ENCODE measurements at places on chromosomes 7 and 10.
A peak's percentile ranks its signal among the peaks of the same experiment; 100 is the strongest.

GRCh38 chr7:128103498-128104107 lies 72.4 kb upstream of the LRRC4 start:
- DNase-seq = no peak

DNA sequence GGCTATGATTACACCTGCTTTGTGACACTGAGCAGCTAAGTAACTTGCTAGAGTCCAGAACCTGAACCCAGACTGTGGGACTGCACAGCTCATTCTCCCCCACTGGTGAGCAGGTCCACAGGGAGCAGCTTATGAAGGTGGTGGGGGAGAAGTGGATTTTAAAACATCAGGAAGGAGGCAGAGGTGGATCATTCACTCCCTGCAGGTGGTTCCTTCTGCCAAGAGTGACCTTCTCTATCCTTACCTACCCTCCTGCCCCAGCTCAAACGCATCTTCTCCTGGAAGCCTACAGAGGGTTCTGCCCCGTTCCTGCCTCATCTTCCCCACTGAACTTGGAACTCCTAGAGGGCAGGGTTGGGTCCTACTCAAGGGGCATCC lies 539 bp upstream of the FAM241B start:
- DNase-seq = no peak

DNA sequence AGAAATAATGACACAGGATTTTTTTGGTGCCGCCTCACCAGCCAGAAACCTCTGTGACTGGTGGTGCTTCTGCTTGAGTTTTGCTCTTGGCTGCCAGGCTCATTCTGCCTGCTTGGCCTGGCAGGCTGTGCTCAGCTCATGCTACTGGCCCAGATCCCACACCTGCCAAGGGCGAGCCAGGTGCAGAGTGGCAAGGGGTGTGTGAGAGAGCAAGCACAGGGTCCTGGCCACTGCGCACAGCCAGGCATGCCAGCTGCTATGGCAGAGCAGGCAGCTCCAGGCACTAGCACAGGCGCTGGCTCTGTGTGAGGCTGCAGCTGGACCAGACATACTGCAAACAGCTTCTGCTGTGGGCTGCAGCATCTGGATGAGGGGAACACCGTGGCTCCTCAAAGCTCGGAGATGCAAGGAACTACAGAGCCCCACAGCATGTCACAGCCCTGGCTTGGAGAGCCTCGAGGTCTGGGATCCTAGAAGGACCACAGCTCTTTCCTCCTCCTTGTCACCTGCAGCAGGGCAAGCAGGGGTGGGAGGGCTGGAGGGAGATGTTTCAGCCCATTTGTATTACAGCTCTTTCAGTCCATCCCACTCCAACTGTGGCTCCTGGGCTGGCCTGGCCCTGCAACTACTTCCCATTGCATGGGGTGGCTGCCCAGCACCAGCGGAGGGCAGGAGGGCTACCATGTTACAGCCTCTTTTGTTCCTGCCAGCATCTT lies 313.4 kb upstream of the SEMA3C start:
- DNase-seq = no peak

DNA sequence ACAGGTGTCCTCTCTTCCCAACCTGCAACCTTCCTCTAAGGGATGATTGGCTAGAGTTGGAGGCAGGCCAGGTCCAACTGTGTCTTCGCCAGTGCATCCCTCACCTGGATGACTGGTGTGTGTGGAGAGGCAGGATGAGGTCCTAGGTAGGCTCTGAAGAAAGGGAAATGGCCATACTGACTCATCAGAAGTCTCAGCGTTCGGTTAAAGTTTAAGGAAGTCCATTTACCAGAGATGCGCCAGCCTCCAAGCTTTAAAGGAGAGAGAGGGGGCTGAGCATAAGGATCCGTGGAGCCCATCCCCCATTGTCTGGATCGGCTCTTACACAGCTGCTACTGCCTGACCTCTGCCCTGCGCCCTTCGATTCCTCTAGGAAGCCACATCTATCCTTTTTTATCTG lies 4.4 kb downstream of the KEL start:
- no peak for DNase-seq

GRCh38 chr7:123663200-123663599 lies 7.5 kb downstream of the LMOD2 start:
- no peak for DNase-seq

GRCh38 chr7:63065684-63066083 lies 933.0 kb upstream of the ZNF722 start:
- no peak for DNase-seq

DNA sequence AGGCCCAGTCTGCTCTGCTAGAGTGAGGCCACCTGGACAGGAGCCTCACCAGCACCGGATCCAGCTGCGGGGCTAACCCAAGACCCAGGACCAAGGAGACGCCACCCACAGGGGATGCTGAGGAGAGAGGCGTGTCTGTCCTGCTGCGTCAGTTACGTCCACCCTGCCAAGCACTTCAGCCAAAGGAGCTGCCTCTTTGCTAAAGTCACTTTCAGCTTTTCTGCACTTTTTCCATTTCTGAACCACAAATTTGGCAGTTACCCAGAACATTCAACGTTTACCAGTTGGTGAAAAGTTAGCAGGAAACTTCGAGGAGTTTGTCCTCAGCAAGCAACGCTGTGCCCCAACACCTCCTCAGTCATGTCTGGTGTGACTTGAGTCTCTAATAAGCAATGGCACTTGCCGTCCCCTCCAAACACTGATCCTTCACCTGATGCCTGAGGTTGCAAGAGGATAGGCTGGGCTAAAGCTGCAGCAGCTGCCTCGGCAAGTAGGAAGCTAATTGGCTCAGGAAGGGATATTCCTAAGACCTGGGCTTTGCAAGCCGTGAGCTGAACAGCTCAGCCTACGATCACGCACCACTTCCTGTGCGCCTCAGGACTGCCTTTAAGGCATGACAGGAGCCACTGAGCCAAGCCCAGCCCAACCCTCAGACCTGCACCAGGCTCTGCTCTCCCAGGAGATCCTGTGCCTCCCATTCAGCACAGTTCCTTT lies 40.1 kb downstream of the KCNH2 start:
- peak; percentile 78 for DNase-seq

DNA sequence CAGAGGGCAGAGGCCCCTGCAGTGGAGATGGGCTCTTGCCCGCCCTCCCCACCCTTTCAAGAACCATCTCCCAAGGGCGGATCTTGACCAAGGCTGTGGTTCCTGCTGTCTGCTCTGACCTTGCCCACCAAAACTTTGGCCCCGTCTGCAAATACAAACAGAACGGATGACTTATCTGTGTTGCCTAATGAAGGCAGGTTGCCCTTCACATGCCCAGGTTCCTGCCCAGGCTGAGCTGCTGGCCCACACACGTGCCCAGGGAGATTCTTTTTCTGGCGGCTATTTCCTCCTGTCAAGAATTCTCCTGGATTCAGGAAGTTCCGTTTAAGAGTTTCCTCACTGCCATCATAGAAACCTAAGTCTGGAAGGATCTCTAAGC lies 78.3 kb downstream of the PROSER2 start:
- DNase-seq = no peak

DNA sequence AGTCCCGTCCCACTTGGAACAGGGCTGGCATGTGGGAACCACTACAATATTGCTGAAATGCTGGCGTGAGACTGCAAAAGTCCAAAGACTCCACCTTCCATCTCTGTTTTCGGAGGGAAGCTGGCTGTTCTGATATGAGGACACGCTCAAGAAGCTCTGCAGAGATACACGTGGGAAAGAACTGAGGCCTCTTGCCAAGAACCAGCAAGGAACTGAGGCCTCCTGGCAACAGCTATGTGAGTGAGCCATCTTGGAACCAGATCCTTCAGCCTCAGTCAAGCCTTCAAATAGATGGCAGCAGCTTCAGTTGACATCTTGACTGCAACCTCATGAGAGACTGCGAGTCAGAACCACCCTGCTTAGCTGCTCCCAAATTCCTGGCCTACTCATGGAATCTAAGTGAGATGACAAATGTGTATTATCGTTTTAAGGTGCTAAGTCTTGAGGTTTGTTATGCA lies 30.8 kb downstream of the SGMS1 start:
- no peak for DNase-seq

GRCh38 chr7:26365077-26365900 lies 73.6 kb downstream of the SNX10 start:
- peak; percentile 80 for DNase-seq

GRCh38 chr7:4123823-4124222 lies 558.3 kb upstream of the FOXK1 start:
- no peak for DNase-seq

DNA sequence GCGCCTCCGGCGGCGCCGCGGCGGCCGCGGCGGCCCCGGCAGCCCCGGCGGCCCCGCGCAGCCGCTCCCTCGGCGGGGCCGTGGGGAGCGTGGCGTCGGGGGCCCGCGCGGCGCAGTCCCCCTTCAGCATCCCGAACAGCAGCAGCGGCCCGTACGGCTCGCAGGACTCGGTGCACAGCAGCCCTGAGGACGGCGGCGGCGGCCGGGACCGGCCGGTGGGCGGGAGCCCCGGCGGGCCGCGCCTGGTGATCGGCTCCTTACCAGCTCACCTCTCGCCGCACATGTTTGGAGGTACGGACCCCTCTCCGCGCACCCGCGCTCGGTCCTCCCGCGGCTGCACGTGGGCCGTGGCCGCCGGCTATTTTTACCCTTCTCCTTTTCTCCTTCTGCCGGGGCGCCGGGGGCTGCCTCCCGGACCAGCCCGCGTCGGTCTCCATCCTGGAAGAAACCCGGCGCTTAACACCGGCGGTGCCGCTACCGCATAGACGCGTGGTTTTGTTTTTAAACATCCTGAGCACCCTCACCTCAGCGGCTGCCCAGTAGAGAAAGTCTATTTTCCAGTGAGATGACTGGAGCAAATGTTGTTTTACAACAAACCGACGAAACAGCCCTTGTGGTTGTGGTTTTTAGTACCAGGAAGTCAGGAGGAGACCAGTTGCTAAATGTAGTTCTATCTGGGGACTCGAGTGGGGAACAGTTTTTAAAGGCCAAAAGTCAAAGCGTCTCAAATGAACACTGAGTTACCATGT lies 1.3 kb downstream of the ZNRF2 start:
- peak; percentile 81 for DNase-seq

DNA sequence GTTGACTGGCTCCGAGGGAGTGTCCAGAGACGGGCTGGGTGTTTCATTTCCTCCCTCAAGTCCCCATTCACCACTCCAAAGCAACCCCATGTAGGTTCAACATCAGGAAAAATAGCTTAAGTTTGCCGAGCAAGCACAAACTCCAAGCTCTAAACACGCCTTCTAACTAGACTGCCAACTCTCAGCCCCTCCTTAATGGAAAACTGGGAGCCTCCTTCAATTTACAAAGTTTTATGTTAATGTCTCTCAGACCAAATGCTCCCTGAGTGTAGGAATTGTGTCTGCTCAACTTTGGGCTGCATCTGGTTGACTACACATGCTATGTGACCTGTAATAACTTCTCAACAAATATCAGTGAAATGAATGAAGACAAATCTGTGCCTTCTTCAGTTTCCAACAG lies 87.5 kb downstream of the FAM204A start:
- no peak for DNase-seq

DNA sequence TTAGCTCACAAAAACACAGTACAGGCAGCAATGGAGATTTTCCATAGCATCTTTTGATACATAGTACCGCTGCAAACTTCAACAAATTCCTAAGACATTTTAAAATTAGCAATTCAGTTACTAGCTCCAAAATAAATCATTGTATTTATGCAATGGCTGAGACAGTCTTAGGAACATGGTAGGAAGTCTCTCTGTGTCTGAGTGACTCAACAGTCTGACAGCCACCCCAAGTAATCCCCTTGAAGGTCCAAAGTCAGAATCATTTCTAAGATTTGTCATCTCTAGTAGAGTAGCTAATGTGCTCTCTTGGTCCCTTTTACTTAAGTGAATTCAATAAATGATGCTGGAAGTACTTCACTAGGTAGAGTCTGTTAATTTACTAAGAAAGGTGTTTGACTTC lies 93.8 kb upstream of the NOBOX start:
- DNase-seq = no peak

DNA sequence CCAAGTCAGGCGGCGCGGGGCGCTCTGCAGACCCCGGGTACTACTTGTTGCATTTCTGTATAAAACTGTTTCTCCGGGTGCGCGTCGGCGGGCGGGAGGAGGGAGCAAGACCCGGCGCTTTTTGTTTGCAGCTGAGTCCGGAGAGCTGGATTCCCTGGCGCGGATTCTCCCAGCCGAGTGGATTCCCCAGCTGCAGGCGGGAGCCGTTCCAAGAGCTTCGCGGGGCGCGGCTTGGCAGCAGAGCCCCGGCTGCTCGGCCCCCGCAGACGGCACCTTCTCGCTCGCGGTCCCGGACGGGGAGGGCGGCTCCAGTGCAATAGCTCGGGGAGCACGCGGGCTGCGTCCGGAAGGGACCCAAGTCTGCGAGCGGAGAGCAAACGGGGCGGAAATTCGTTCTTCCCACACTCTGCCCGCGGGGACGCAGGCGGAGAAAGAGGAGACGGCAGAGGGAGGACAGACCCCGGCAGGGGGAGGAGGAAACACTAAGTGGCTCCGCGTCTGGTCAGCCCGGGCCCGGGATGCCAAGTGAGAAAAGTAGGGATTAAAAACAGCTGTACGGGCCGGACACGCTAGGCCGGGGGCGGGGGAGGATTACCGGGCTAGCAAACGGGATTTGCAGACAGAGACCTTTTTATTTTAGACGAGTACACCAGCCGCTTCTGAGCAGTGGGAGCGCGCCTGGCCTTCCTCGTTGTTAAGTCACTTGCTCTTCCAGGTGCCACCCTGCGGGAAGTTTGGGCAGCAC lies at the start of gene TRIL:
Gene TRIL (minus strand): TSS at position 96 of the 745 bp plus-strand sequence. CDS start 284 bp downstream, outside the sequence.
- DNase-seq = no peak

GRCh38 chr10:21807180-21807579 lies 196.3 kb downstream of the DNAJC1 start:
- DNase-seq = no peak

GRCh38 chr10:70940834-70941568 lies 52.6 kb upstream of the PCBD1 start:
- peak; percentile 58 for DNase-seq
